OCI-LY7 (cell line): ENCODE measurements at places on chromosomes 16 and 17. TPM values are rescaled to one million over a fixed set of nuclear protein-coding genes. Genes with fewer than 3 reads are reported as not detected.

TBX2 gene
- not detected in 2 replicates for total RNA-seq

LRRC36 gene
- not detected in 2 replicates for total RNA-seq

NPIPA2 gene
- total RNA-seq: 4.9 and 10.7 TPM in 2 replicates

CA10 gene
- not detected in 2 replicates for total RNA-seq

GRCh38 chr16:49369651-49370611 is 3.7 kb upstream of the C16orf78 start:
- no peak for DNase-seq

DNA sequence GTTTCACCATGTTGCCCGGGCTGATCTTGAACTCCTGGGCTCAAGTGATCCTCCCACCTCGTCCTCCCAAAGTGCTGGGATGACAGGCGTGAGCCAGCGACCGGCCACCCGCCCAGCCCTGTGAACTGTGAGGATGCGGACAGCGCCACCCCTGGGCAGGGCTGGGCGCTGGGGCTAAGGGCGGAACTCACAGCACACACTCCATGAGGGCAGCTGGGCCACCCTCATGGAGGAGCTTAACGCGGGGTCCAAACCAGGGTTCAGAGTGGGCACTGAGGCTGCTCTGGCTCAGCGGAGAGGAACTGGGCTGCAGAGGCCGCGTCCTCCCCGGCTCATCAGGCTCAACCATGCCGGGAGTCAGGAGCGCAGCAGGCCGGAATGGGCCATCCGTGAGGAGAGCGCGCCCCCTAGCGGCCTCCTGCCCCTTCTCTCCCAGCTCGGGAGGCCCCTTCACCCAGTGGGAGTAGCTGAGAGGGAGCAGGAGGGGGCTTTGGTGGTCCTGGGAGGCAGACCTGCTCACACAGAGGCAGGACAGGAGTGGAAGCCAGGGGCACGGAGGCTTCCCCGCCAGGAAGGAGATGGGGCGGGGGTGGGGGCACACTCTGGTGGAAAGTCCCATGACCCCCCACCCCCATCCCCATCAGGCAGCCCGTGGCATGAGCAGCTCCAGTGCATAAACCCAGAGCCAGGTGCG is 13.8 kb downstream of the CORO7 start:
- DNase-seq: peak; percentile 77

DNA sequence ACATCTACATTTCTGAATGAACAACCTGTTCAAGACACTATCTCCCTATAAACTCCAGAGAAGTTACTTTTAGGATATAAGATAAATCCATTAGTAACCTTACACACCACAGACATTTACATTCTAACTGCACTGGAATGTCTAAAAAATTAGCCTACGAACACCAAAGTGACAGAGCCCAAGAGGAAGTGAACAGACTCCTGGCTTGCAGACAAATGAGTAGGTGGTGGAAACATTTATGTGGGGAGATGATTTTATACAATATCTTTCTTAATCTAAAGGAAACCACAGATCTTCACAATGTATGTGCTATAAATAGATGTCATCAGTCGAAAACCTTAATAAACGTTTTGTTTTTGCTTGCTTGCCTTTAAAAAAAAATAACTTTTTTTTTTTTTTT is 18.8 kb downstream of the ZNF652 start:
- peak; percentile 42 for DNase-seq

DNA sequence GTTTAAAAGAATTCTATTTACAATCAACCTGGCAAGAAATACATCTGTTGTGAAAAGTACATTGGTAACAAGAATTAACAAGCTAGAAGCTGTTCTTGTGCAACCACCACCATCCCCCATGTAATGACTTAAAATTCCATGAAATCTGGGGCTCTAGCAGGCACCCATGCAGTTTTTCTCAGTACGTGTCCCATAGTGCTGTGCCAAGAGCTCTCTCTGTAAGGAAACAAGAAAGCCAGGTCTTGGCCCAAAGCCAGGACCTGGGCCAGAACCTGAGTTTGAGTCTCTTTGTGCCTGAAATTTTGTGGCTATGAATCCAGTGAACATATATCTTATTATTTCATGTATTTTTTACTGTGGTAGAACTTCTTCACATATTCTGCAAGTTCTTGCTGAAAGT is 46.6 kb downstream of the NUP93 start:
- no peak for DNase-seq

GRCh38 chr17:39364236-39365025 is 37.0 kb downstream of the FBXL20 start:
- no peak for DNase-seq

DNA sequence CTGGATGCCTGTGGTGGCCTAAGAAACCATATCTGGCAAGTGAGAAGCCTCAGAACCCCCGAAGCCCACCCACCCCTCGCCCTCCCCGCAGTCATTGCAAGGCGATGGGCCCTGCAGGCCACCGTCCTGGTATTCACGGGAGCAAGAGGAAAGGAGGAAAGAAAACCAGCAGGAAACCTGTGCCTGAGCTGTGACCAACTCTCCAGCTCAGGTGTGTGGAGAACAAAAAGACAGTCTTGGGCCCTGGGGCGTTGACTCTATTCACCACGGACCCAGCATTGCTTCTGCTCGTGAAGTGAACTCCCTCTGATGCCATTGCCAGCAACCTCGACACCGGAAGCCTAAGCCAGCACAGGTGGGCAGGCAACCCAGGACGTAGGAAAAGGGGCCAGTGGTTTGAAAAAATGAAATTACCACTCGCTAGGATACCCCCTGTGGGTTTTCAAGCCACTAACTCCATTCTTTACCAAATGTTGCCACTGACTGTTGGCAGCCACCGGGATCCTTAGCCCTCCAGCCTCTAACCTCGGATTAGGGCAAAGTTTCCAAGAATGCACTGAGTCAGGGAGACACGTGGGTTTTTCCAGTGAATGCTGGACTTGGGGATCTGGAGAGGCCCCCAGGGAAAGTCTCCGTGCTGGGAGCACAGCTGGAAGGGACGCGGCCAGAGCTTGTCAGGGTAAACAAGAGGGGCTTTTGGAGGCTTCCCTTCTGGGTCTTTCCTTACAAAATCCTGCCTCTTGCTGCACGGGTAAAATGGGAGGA is 25.1 kb downstream of the FA2H start:
- no peak for DNase-seq

GRCh38 chr16:46947900-46948547 is 25.4 kb downstream of the DNAJA2 start:
- peak; percentile 67 for DNase-seq
